ENCODE measurements at places on chromosomes 1 and 21.

DNA sequence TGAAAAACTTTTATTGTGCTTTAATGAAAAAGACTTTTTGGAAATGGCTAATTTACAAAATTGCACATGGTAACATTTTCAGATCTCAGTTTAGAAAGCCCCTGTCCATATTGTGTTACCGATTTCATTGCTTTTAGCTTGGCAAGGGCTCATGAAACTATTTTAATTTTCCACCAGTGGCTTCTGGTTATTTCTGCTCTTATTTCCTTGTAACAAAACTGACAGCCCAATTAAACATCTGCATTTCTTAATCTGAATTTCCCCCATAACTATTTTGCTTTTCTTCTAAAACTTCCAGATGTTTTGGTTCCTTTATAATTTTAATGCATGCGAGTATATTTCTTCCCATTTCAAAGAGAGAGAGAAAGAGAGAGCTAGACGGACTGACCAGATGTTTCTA is 264.8 kb downstream of the PTPRC start:
- no peak for DNase-seq

GRCh38 chr21:31599013-31599412 is 60.5 kb upstream of the SOD1 start:
- no peak for DNase-seq

GRCh38 chr1:41545996-41546832 is 61.7 kb upstream of the EDN2 start:
- DNase-seq, result no peak

GRCh38 chr1:187842406-187843165 is 1013.8 kb downstream of the PLA2G4A start:
- no peak for DNase-seq

- DNase-seq, result no peak
These were observed 47.8 kb upstream of the ARHGAP29 start for GRCh38 chr1:94285031-94285654.

DNA sequence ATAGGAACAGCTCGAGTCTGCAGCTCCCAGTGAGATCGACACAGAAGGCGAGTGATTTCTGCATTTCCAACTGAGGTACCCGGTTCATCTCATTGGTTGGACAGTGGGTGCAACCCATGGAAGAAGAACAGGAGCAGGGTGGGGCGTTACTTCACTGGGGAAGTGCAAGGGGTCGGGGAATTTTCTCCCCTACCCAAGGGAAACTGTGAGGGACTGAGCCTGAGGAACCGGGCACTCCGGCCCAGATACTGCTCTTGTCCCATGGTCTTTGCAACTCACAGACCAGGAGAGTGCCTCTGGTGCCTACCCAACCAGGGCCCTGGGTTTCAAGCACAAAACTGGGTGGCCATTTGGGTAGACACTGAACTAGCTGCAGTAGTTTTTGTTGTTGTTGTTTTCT is 307.1 kb downstream of the AMY1C start:
- DNase-seq, result no peak

- DNase-seq, result no peak
These were observed 25.4 kb upstream of the S100A7 start for GRCh38 chr1:153485863-153486262.

GRCh38 chr1:168340781-168341482 is 60.3 kb downstream of the TBX19 start:
- no peak for DNase-seq

- no peak for DNase-seq
These were observed 51.9 kb downstream of the PDE9A start for GRCh38 chr21:42705346-42705745.

DNA sequence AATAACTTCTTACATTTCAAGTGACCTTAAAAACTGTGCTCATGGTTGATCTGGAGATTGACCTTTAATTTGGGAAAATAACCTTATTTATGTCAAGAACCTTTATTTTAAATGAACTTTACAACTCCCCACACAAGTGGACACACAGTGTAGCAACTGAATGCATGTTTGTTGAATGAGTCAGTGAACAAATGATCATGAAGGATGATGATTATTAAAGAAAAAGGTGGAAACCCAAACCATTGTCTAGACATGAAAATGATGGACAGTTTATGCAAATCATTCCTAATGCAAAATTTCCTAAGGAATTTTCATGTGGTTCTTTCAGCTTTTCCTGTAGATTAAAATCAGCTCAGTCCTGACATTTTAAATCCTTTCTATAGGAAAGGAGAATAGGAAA is 439.8 kb upstream of the RUNX1 start:
- DNase-seq, result no peak

- DNase-seq, result no peak
These were observed 43.9 kb downstream of the ABCG1 start for GRCh38 chr21:42262831-42263231.

- DNase-seq, result no peak
These were observed 131.2 kb downstream of the CDC7 start for GRCh38 chr1:91631718-91632330.

DNA sequence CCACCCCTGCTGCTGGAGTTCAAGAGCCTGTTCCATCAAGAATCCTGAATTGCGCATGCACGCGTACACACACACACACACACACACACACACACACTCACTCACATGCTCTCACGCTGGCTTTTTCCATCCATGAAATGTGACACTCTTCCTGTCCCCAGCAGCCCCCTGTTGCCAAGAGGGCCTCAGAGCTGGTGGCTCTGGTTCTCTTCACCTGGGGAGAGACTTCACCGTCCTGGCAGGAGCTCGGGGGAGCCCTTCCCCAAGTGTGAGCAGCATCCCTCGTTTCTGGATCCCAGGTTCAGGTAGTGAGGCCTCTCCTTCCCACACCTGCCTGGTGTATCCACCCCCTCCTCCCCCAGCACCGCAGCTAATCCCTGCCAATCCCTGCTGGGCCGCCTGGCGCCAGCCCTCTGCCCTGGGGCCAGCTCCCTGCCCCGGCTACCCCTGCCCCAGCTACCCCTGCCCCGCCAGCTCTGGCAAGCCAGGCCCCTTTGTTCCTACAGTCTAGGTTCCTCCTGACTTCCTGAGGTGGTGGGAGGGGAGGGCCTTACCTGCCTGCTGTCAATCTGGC is 9.9 kb downstream of the PLOD1 start:
- peak; percentile 63 for DNase-seq

DNA sequence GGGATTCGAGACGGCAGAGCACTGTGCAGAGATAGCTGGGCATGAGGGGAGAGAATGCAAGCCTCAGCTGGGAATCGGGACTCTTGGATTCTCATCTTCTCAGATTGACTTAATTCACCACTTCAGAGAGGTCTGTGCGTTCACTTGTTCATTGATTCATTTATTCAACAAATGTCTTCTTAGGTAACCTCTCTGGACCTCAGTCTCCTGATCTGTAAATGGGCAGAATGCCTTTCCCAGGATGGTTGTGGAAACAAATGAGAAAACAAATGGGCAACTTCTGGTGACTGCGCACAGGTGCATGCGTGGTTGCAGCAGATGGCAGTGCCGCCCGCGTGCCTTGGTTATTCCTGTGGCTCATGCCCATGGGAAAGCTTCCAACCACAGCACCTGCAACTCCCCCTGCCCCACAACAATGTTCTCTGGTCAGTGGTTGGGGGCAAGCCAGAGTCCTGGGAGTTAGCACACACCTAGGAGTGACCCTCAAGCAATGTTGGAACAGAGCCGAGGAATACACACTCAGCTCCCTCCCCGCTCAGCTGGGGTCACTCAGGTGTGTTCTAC is 110.1 kb upstream of the RUNX3 start:
- no peak for DNase-seq

- DNase-seq, result no peak
These were observed 11.7 kb downstream of the ATP1B1 start for GRCh38 chr1:169118227-169118626.

- DNase-seq, result no peak
These were observed 8.6 kb upstream of the AK2 start for GRCh38 chr1:33045246-33045645.

DNA sequence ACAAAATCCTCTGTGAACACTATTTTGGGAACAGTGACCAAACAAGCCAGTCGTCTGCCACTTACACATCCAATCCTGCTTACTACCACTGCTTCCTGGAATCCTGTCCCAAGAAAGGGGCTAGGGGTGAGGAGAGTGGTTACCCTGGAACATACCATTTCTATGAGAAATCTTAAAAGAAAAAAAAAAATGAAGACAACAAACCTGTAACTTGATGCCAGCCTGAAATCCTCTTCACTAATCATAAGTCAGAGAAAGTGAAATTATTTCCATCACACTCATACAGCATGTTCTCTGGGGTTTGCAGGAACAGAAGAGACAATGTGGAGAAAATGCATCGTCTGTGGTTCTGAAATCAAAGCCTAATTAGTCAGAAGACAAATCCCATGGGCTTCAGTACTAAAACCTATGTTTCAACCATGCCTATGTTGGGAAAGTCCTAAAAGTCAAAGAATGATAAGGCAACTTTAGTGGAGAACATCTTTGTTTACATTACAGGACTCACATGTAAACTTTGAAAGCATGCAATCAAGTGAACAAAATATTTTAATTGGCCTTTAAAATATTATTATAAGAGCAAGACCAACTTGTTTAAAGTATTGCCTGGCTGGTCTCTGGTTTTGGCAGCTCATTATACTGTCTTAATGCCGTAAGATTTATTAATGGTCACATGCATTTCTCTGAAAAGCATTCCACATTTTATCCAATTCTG is 220.7 kb downstream of the LTN1 start:
- no peak for DNase-seq

- no peak for DNase-seq
These were observed 572 bp downstream of the ATP1B1 start for GRCh38 chr1:169106921-169107602.

DNA sequence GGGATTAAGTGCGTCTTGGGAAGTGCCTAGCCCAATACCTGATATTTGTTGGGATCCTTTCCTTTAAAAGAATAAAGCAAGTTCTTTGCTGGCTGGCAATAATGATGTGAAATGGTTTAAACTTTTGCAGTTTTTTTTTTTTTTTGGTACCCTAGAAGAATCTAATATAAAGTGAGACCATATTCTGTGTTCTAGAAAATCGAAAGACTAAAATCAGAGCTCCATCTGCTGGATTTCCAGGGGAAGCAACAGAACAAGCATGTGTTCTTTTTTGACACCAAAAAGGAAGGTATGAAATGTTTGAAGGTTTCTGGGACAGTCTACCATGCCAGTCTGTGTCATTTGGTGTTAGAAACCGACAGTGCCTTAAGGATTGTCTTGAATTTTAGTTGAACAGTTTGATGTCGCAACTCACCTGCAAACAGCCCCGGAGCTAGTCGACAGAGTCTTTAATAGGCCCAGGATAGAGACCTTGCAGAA is 6.4 kb downstream of the UTP11 start:
- DNase-seq, result no peak

GRCh38 chr1:201447903-201448871 is 20.8 kb downstream of the PHLDA3 start:
- no peak for DNase-seq

GRCh38 chr1:21689661-21690372 is 20.7 kb upstream of the RAP1GAP start:
- DNase-seq, result no peak

- DNase-seq, result no peak
These were observed 53.6 kb upstream of the ASB17 start for GRCh38 chr1:75985827-75986226.

GRCh38 chr1:91610789-91611188 is 110.1 kb downstream of the CDC7 start:
- DNase-seq, result no peak

DNA sequence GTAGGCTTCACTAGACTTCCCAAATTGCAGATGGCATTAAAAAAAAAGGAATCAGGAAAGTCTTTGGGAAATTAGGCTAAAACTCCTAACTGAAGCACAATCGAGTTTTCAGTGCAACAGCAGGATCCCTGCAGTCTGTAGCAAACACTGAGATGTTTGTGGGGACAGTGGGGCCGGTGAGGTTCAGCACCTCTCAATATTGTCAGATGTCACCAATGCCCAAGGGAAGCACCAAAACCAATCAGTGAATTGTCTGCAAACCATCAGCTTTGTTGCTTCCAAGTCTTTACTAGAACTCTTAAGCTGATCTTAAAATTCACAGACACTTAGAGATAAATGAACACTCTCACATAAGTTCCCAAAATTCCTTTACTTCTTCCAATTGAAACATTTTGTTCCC is 2.6 kb downstream of the ERG start:
- no peak for DNase-seq

- no peak for DNase-seq
These were observed 2.2 kb upstream of the RUNX3 start for GRCh38 chr1:24932284-24932683.

- DNase-seq, result no peak
These were observed 82.9 kb upstream of the COL24A1 start for GRCh38 chr1:86239490-86239889.

- no peak for DNase-seq
These were observed 30.4 kb downstream of the TRIT1 start for GRCh38 chr1:39852876-39853275.

DNA sequence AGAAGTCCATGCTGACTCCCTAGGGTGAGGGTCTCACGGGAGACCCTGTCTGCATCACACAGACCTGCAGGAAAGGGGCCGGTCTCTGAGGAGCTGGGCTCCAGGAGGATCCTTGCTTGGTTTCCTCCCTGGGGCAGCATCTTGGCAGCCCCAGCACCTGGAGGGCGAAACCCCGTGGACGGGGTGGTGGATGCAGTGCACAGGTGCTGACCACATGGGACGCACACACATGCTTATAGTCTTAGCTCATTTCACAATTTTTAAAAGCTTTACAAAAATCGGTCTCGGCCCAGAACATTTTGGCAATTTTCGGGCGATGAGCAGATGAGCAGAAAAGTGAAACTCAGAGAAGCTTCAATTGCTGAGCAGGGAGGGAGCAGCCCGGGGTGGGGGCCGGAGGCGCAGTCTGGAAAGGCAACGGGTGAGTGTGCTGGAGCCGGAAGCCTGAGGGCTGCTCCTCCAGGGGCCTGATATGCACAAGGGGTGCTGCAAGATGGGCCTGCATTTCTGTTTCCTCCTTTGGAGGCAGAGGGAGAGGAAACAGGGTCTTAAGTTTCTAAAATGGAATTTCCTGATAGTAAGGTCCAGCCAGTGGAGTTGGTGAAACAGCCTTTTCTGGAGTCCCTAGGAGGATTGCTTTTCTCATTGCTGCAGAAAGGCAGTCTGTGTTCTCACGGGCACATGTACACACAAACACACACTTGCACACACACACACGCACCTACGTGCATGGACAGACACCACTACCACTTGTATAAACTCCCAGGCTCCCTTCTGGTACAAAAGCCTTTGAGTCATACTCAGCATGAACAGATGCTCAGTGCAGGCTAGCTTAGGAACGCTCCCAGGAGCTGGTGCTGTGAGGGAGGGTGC is 60.6 kb downstream of the SCCPDH start:
- no peak for DNase-seq

GRCh38 chr1:223732993-223733798 is 20.9 kb downstream of the CAPN2 start:
- no peak for DNase-seq

DNA sequence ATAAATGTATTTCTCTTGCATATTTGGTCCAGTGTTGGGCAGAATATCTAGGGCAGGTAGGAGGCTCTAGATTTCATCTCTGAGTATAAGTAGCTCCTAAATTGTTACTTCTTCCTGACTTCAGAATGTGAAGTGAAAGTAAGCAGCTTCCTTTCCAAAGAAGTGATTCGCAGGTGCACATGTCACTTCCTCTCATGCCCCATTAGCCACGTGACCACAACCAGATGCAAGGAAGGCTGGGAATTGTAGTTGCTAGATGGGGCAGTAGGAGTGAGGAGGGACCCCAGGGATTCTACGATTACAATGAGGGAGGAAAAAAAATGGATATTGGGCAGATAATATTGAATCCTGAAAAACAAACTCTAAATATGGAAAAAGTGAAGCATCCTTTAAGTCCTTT is 113.2 kb upstream of the CYYR1 start:
- DNase-seq, result no peak

GRCh38 chr1:67890857-67891256 is 57.6 kb upstream of the GNG12 start:
- DNase-seq, result no peak

- no peak for DNase-seq
These were observed 5.7 kb upstream of the PPP1R15B start for GRCh38 chr1:204417074-204417997.
